ENCODE measurements at places on chromosomes 7 and 10.

GRCh38 chr7:37920849-37921805 lies 687 bp downstream of the EPDR1 start:
- DNase-seq, result peak; percentile 80

DNA sequence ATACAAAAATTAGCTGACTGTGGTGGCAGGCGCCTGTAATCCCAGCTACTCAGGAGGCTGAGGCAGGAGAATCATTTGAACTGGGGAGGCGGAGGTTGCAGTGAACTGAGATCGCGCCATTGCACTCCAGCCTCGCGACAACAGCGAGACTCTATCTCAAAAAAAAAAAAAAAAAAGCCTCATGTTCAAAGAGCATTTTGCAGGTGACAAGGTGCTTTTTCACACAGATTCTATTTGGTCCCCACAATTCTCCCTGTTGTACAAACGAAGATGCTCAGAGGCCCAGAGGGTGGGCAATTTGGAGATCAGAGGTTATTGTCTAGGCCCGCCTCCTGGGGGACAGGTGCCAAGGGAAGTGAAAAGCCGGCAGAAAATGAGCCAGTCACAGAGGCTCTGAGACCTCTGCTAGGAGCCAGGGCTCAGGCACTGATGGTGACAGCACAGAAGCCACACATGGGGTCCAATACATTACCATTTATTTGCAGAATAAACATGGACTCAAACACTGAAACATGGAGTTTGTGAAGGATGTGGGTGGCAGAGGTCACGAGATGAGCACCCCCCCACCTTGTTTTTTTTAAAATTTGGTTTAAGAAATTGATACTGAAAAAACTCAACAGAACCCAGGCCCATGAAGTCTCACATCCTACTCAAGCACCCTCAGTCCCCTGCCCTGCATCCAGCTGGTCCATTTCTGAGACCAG lies 882 bp upstream of the GAL3ST4 start:
- no peak for DNase-seq

GRCh38 chr10:132806110-132806509 lies 20.2 kb upstream of the NKX6-2 start:
- no peak for DNase-seq

- no peak for DNase-seq
These were observed 78.3 kb upstream of the ATP6V0A4 start for GRCh38 chr7:138876326-138876725.

- no peak for DNase-seq
These were observed 44.6 kb downstream of the TMEM168 start for GRCh38 chr7:112745635-112746034.

DNA sequence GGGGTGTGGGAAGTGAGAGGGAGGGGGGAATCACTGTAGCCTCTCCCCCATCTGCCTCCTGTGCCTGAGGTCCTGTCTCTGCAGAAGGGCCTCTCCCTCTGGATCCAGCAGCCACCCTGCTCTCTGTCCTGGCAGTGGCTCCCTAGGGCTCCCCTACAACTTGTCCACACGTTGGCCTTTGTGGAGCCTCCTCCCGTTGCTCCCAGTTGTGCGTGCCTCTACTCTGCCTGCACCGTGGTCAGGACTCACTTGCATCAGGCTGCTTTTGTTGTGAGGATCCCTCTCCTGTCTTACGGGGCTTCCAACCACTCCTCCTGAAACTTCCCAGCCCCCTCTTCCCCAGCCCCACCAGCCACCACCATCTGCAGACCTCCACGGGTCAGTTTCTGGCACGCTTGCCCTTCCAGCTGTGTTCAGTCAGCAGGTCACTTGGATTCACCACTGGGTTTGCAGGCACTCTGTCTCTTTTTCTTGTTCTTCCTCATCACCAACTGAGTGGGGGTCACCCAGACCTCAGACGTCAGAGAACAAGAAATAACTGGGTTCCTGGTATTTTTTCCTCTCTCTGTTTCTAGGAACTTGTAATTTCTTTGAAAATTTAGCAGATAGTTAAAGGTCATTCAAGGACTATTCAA lies 62.3 kb downstream of the RAMP3 start:
- peak; percentile 7 for DNase-seq

DNA sequence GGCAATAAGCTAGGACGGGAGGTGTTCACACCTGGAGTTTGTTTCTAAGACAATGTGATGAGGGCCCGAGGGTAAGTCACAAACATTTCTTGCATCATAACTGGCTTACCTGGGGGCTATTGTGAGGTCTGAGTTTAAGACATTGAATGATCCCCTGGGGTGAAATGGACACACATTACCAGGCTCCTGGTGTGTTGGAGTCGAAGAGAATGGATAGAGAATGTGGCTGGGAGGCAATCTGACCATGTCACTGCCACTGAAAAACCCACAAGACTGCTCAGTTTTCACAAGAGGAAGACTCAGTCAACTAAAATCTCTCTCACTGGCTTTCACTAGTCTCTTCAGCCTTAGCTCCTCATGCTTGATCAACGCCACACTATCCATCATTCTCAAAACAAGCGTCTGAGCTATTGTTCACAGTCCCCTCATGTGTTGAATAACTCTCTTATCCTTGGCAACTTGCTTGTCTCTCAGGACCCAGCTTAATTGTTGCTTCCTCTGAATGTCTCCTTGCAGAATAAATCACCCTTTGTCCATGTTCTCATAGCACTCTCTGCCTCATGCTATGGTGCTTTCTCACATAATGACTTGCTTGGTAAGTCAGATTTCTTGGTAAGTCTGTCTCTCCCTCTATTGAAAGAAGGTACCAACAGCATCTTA lies at the start of gene C10orf120:
C10orf120 (minus strand) TSS at position 51 of the 660 bp plus-strand sequence. CDS start 56 bp downstream, outside the sequence.
- no peak for DNase-seq

DNA sequence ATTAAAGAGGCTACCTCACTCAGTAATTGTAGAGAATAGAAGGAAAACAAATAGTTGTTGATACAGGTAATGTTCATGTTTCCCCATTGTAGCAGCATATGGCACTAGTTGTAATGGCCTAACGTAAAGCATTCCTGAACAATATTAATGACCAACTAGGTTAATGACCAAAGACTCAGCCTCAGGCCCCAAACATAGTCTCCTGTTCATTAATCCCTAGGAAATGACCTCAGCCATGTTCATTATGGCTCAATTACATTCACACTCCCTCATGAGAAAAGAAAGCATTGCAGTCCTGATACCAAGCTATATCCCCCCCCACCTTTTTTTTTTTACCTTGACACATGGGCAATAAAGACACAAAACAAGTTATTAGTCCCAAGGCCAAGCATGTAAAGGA lies 12.7 kb downstream of the FRMD4A start:
- no peak for DNase-seq

GRCh38 chr7:12713625-12714378 lies 26.4 kb downstream of the ARL4A start:
- peak; percentile 51 for DNase-seq

DNA sequence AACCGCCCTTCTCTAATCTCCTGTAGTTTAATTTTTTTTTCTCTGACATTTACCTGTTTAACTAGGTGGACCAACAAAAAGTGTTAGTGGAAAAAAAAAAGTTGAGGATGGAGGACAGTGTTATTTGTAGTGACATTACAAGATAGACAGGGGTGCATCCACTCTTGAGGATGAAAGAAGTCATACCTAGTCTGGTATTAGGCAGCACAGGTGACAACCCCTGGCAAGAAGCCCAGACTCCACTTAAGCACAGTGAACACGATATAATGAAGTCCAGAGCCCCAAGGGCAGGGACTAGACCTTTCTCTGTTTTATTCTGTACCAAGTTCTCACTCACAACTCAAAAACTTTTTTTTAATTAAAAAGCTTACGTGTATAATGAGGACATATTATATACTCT lies 268.4 kb downstream of the GPR37 start:
- no peak for DNase-seq

Data from OCI-M1 (cell line).